ENCODE measurements at places on chromosomes 11 and 22.

- DNase-seq = no peak
These were observed 8.3 kb upstream of the INSC start for GRCh38 chr11:15106201-15106965.

GRCh38 chr11:14636119-14636518, 7.5 kb upstream of the PDE3B start:
- DNase-seq = peak; percentile 66

DNA sequence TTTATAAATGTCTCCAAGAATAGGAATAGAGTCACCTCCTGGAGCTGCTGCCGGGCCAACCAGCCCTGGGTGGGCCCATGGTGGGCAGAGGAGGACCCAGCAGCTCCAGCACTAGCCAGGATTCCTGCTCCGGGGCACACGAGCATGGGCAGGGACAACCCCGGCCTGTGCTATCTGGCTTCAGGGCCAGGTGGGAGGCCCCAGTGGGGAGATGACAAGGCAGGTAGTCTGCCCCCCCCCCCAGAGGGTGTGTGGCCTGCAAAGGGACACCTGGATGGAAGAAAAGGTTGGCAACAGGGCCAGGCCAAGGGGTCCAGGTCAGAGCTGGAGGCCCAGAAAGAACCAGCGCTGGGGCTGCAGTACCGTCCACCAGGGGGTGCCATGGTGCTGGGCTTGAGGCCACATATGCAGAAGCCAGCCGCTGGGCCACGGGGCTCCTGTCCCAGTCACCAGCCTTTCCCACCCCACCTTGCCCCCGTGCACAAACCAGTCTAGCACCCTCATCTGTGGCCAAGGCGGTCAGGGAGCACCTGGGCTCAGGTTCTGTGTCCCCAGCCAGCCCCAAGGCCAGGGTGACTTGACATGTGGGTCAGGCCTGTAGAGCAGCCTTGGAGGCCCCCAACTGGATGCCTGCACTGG, 3.4 kb downstream of the TSPAN32 start:
- DNase-seq = peak; percentile 88

GRCh38 chr22:23218867-23219251, 38.5 kb downstream of the BCR start:
- DNase-seq = no peak

GRCh38 chr11:23869671-23870070, 627.2 kb upstream of the LUZP2 start:
- no peak for DNase-seq

Measured in CD4-positive, alpha-beta T cell (primary cell).